ENCODE measurements at places on chromosomes 6 and 20. TPM values are rescaled to one million over a fixed set of nuclear protein-coding genes. Genes with fewer than 3 reads are reported as not detected.

The DAAM2 gene
- not detected for total RNA-seq

The GNRH2 gene
- 3.2 TPM for total RNA-seq

The SIRPA gene
- 1.0 TPM for total RNA-seq

The RAD21L1 gene
- total RNA-seq, result not detected

The GSTA2 gene
- not detected for total RNA-seq

The AURKA gene
- total RNA-seq, result 80.8 TPM

The VSX1 gene
- not detected for total RNA-seq

- no peak overlapping the region for H3K27ac ChIP-seq
- peaks cover 7% of the 10 kb centered on the region for H3K4me1 ChIP-seq
- DNase-seq, result no peak
- H3K36me3 ChIP-seq, result no peaks in the 10 kb centered on the region
Observed at GRCh38 chr6:80254716-80255115, 148.2 kb downstream of the BCKDHB start.

- H3K4me1 ChIP-seq, result peaks cover 17% of the 10 kb centered on the region
- peaks cover 75% of the 10 kb centered on the region for H3K27me3 ChIP-seq
- H3K4me3 ChIP-seq, result no peak overlapping the region
Observed at GRCh38 chr6:149925974-149926777, 3.3 kb upstream of the RAET1G start.

DNA sequence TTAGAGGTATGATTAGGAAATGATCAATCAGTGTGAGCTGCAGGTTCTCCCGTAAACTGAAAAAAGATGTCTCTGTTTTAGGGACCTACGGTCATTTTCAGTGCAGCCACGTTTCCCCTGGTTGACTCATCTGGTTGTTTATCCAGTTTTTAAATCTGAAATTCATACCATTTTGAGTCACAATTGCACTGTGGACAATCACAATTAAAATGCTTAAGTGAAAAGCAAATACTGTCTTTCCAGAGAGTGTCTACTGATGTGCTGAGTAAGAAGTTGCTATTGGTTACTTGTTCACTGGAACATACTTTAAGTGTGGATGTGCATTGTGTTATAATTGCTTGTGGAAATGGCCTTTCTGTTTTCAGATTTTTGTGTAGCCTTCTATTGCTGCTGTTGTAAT, 305.1 kb upstream of the SASH1 start:
- no peaks in the 10 kb centered on the region for H3K36me3 ChIP-seq
- no peaks in the 10 kb centered on the region for H3K4me1 ChIP-seq
- H3K4me3 ChIP-seq, result no peak overlapping the region
- no peaks in the 10 kb centered on the region for H3K27me3 ChIP-seq

- H3K27me3 ChIP-seq, result no peaks in the 10 kb centered on the region
- no peaks in the 10 kb centered on the region for H3K4me1 ChIP-seq
- H3K36me3 ChIP-seq, result peaks cover 15% of the 10 kb centered on the region
- no peak overlapping the region for H3K4me3 ChIP-seq
- no peak for DNase-seq
Observed at GRCh38 chr6:83151114-83151513, 42.0 kb downstream of the PGM3 start.

- H3K4me3 ChIP-seq, result no peak overlapping the region
- H3K27ac ChIP-seq, result no peak overlapping the region
- no peaks in the 10 kb centered on the region for H3K4me1 ChIP-seq
- H3K27me3 ChIP-seq, result no peaks in the 10 kb centered on the region
- H3K36me3 ChIP-seq, result no peaks in the 10 kb centered on the region
- DNase-seq, result no peak
Observed at GRCh38 chr6:140670021-140670420, 1295.6 kb upstream of the CITED2 start.

- peaks cover 6% of the 10 kb centered on the region for H3K36me3 ChIP-seq
- H3K4me3 ChIP-seq, result no peak overlapping the region
- H3K27me3 ChIP-seq, result no peaks in the 10 kb centered on the region
- DNase-seq, result no peak
- no peak overlapping the region for H3K27ac ChIP-seq
- no peaks in the 10 kb centered on the region for H3K4me1 ChIP-seq
Observed at GRCh38 chr6:64281167-64281566, 645.6 kb downstream of the PHF3 start.

DNA sequence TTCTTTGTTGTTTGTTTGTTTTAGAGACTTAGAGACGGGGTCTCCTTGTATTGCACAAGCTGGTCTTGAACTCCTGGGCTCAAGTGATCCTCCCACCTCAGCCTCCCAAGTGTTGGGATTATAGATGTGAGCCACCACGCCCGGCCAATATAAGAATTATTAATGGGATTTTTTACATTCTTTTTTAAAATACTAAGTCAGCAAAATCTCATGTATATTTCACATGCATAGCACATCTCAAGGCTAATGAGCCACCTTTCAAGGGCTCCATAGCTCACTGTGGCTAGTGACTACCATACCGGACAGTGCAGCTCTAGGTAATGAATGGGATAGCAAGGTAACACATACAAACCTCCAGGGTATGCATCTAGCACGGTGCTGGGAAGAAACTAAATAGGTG, 361.4 kb downstream of the SAMD5 start:
- no peak overlapping the region for H3K27ac ChIP-seq
- no peak overlapping the region for H3K4me3 ChIP-seq
- H3K36me3 ChIP-seq, result no peaks in the 10 kb centered on the region

GRCh38 chr6:12165722-12166280, 124.4 kb upstream of the EDN1 start:
- H3K4me1 ChIP-seq, result peaks cover 18% of the 10 kb centered on the region
- H3K27ac ChIP-seq, result no peak overlapping the region
- no peaks in the 10 kb centered on the region for H3K27me3 ChIP-seq

DNA sequence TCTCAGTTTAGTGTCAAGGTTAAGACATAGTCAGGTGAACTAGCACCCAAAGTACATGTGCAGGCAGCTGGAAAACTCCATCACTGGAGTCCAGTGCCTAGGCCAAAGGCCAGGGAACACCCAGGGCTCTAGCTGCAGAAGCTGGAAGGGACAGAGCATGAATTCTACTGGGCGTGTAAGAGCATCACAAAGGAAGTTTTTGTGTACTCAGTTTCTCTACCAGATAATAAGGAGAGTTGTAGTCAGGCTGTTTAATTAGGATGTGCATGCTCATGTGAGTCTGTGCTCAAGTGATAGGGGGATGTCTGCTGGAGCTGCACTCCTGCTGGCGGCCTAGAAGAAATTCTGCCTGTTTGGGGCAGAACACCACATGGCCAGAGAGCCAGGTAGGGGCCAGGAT, 8.1 kb downstream of the L3MBTL1 start:
- no peaks in the 10 kb centered on the region for H3K36me3 ChIP-seq
- H3K27ac ChIP-seq, result no peak overlapping the region
- no peaks in the 10 kb centered on the region for H3K27me3 ChIP-seq
- H3K4me1 ChIP-seq, result peaks cover 13% of the 10 kb centered on the region
- no peak overlapping the region for H3K4me3 ChIP-seq
- no peak for DNase-seq

DNA sequence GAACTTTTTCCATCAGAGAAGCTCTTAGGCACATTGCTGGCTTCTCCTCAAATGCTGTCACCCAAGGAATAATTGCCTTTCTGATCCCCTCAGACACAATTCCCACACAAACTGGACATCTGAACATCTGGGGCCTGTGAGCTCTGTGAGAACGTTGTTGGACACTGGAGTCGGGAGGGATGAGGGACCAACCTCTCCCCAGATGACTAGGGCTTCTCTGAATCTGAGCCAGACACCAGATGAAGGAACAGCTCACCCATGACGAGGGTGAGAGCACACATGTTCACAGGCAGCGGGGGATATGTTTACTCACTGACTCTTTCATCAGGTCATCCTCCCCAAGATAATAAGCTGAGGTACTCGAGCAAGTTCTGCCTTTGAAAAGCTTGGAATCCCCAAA, 283.9 kb upstream of the SUPT3H start:
- peaks cover 6% of the 10 kb centered on the region for H3K27me3 ChIP-seq
- DNase-seq, result no peak
- H3K36me3 ChIP-seq, result no peaks in the 10 kb centered on the region

DNA sequence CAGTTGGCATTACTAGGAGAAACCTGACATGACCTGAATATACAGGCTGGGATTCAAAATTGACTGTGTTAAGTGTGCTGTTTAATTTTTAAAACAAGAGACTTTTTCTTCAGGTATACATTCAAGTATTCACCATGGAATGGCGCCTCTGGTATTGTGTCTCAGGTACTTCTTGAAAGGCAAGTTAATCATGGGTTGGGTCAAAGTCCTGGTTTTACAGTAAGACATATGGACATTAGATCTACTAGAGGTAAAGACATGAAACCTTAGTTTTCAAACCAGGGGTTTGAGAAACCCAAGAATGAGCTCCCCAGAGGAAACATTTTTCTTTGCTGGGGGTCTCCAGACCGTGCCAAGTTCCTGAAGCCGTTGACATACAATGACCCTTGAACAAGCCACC, 232.4 kb downstream of the SAMD5 start:
- H3K4me3 ChIP-seq, result no peak overlapping the region
- DNase-seq, result no peak
- no peaks in the 10 kb centered on the region for H3K36me3 ChIP-seq
- no peak overlapping the region for H3K27ac ChIP-seq

DNA sequence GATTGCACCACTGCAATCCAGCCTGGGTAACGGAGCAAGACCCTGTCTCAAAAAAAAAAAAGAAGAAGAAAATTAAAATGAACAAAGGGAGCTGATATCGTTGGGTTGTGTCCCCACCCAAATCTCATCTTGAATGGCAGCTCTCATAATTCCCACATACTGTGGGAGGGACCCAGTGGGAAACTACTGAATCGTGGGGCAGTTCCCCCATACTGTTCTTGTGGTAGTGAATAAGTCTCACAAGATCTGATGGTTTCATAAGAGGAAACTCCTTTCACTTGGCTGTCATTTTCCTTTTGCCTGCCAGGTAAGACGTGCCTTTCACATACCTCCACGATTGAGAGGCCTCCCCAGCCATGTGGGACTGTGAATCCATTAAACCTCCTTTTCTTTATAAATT, 149.4 kb downstream of the PREX1 start:
- H3K36me3 ChIP-seq, result peaks cover 14% of the 10 kb centered on the region
- H3K4me1 ChIP-seq, result peaks cover 35% of the 10 kb centered on the region
- no peak overlapping the region for H3K27ac ChIP-seq
- no peak overlapping the region for H3K4me3 ChIP-seq
- no peak for DNase-seq

GRCh38 chr20:9062066-9062465, 6.8 kb upstream of the PLCB4 start:
- no peak overlapping the region for H3K4me3 ChIP-seq
- H3K4me1 ChIP-seq, result no peaks in the 10 kb centered on the region
- no peak for DNase-seq
- H3K27ac ChIP-seq, result no peak overlapping the region
- no peaks in the 10 kb centered on the region for H3K27me3 ChIP-seq

DNA sequence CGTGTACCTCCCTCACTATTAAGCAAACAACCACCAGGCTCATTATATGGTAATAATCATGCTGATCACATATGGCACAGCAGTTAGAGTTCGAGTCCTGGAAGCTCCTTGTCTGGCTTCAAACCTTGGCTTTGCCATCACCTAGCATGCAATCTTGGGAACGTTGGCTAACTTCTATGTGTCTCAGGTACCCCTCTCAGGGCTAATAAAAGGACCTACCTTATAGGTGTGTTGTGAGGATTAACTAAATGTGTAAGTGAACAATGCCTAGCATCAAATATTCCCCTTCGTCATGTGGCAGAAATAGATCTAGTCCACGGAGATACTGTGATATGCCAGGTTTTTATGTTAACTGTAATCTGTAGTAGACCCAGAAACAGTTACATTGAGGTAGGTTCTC, 10.4 kb downstream of the CYP24A1 start:
- DNase-seq, result no peak
- H3K27ac ChIP-seq, result no peak overlapping the region
- peaks cover 26% of the 10 kb centered on the region for H3K27me3 ChIP-seq
- no peaks in the 10 kb centered on the region for H3K4me1 ChIP-seq
- H3K4me3 ChIP-seq, result no peak overlapping the region

- H3K4me1 ChIP-seq, result no peaks in the 10 kb centered on the region
- H3K27me3 ChIP-seq, result no peaks in the 10 kb centered on the region
- H3K27ac ChIP-seq, result no peak overlapping the region
- no peaks in the 10 kb centered on the region for H3K36me3 ChIP-seq
- DNase-seq, result no peak
Observed at GRCh38 chr20:12305188-12305950, 387.7 kb downstream of the BTBD3 start.

- H3K36me3 ChIP-seq, result peaks cover 22% of the 10 kb centered on the region
- no peak for DNase-seq
- peak overlapping the region; percentile 30 for H3K27ac ChIP-seq
- no peak overlapping the region for H3K4me3 ChIP-seq
- H3K4me1 ChIP-seq, result peaks cover 70% of the 10 kb centered on the region
Observed at GRCh38 chr20:37729452-37729851, 35.6 kb downstream of the CTNNBL1 start.

DNA sequence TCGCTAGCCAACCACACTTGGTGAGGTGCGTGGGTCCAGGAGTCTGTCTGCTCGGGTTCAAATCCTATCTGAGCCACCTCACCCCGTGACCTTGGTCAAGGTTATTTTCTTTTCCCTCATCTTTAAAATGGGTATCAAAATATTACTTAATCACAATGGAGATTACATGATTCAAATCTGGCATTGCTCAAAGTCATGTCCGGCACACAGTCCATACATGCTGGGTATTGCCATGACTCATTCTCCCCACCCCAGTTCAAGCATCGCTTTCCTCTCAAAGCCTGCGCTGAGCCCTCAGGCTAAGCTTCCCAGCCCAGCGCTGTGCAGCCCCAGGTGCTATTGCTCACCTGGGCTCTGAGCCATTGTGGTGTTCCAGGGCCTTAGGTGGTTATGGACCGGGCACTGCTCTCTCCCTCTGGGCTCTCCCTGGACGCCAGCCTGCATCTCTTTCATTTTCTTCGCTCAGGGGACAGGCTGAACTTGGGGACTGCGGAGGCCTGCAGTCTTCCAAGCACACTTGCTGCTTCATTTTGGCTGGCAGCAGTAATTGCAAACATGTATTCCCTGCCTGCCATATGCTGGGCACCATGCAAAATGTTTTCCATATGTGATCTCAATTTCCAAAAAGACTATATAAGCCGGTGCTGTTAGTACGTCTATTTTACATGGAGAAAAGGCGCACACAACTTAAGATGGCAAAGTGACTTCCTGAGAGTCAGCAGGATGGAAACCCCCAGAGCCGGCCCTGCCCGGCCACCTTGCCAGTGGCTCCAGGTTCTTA, 27.3 kb downstream of the WRNIP1 start:
- peaks cover 55% of the 10 kb centered on the region for H3K4me1 ChIP-seq
- peak overlapping the region; percentile 83 for H3K4me3 ChIP-seq
- no peaks in the 10 kb centered on the region for H3K27me3 ChIP-seq
- no peaks in the 10 kb centered on the region for H3K36me3 ChIP-seq
- DNase-seq, result no peak

- DNase-seq, result no peak
- peaks cover 26% of the 10 kb centered on the region for H3K27me3 ChIP-seq
- peaks cover 3% of the 10 kb centered on the region for H3K4me1 ChIP-seq
Observed at GRCh38 chr6:167858086-167858591, 31.4 kb downstream of the AFDN start.

Measured in natural killer cell treated with Interleukin-12 subunit alpha and Interleukin-12 subunit beta and Interleukin-15 and Interleukin-18, amount 100 ng/mL, for 72 hours (primary cell).